AG20443 (cell line): ENCODE measurements at places on chromosomes 7 and 10.

DNA sequence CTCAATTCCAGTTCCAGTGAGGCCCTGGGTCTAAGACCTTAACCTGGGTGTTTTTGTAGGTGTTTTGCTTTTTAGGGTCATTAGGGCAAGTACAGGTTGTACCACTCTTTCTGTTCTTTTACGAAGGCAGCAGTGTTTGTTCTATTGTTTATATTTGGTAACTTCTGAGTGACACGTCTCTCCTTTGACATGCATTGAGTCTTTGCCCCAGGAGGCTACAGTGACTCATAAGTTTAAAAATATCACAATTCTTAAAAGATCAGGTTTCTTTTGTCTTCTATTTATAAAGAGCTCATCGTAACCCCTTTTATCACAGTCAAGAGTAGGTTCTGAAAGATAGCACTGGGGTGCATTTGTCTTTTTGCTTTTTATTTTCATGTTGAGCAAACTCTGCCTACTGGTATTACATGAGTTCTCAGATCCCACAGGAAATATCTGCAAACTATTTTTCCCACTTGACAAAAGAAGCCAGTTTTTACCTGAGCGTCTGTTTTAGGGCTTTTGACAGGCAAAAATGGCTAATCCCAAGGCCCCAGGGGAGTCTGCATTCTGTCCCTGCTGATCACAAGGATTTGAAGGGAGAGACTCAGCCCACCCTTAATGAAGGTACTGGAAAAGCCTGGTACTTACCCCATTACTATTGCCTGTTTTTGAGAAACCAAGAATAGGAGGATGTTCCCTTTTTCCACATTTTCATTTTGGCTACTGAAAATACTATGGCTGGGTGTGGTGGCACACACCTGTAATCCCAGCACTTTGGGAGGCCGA lies 7.9 kb downstream of the NUDT13 start:
- DNase-seq: no peak

GRCh38 chr10:109773288-109774120 lies 149.8 kb downstream of the XPNPEP1 start:
- peak; percentile 35 for DNase-seq

DNA sequence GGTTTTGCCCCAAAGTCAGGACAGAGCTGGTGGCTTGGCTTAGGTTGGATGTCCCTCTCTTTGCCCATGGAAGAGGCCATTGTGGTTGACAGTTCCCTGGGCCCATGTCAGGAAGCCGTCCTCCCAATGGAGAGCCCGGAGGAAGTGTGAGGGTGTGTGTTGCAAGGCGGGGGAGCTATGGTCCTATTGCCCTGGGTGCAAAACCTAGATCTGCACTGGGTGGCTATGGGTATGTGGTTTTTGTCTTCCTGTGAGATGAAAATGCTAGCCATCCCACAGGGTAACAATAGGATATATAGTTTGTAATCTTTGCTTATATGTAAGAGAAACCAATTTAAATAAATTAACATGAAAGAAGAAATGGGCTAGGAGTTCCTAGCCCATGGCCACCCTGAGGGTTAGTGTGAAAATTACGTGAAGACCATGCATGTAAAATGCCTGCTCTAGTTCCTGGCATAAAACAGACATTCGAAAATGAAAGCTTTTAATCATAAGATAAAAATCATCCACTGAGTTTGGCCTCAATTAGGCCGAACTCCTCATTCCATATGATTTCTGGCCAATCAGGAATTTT lies 189.2 kb downstream of the PLPP4 start:
- no peak for DNase-seq

DNA sequence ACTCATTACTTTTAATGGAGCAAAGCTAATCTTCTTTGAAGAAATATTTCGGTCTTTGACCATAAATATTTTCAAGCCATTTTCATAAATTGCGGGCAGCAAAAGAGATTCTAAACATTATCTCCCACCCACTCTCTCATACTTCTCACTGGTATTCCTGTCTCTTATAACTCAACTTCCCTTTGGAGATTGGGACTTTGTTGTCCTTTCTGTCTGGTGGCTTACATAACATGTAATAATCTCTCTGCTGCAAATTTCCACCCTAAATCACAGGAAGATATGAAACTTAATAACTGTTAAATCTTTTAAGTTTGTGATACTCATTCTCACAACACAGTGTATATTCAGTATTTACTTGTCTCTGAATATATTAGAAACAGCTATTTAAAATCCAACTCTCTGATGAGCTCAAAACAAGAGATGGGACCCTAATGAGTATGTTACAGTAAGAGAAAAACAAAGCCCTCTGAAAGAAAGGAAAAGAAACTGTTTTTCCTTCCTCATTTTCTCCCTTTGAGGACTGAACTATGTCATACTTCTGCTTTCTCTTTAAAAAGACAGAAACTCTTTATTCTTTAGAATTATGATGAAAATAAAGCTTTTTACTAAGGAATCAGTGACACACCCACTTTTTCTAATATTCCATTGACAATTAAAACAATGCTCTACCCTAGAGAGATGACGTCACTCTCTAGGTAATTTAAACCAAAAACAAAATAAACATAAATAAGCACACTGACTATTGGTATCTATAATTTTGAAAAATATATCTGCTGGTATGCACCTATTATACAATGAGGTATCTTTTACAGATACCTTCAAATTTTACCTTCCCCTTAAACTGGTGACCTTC lies 14.7 kb downstream of the CALCR start:
- DNase-seq: no peak

GRCh38 chr10:67836488-67836887 lies 1.5 kb downstream of the DNAJC12 start:
- no peak for DNase-seq

DNA sequence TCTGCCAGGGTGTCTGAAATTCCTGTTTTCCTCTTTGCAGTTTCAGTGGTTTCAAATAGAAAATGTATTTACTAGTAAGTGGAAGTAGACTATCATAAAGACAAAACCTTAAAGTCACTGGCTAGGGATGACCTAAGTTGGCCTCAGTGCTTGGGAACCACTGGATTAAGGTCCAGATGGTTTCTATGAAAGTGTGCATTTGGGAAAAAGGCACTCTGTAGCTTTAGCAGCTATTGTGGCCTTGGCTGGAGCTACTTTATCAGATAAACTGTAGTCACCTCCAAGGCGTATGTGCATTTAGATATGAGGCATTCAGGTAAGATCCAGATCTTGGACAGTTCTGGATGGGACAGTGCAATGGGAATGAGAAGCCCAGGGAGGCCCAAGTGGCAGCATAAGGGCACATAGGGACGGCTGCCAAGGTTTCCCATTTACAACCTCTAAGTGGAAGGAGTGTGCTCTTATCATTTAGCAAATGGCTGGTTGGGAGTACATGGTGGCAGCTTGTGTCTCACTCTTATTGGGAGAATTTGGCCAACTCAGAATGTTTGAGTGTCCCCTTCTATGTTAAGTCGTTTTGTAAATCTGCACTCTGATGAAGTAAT lies 185.6 kb downstream of the LRMDA start:
- DNase-seq: no peak

GRCh38 chr10:122047560-122047959 lies 58.6 kb downstream of the TACC2 start:
- DNase-seq: no peak

DNA sequence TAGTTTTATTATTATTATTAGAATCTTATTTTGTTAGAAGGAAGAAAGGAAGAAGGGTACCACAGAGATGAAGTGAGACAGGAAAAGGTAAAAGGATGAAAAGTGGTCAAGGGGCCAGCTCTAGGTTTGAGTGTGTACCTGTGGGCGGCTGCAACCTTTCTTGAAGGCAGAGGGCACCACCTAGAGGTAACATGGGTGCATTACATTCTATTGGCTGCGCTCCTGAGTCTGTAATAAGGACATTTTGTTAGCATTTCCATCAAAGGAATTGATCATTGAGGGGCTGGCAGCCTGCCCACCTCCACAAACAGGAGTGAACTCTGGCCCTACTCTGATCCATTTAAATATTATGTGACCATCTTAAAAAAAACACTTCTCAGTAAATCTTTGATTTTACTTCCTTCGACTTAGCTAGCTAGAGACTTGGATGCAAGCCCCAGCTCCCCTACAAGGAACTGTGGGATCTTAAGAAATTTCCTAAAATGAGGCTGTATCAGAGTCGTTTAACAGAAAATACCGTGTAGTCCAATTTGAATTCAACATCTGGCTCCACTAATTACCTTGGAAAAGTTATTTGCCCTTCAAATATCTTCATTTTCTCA lies 610.4 kb downstream of the IPMK start:
- peak; percentile 52 for DNase-seq

DNA sequence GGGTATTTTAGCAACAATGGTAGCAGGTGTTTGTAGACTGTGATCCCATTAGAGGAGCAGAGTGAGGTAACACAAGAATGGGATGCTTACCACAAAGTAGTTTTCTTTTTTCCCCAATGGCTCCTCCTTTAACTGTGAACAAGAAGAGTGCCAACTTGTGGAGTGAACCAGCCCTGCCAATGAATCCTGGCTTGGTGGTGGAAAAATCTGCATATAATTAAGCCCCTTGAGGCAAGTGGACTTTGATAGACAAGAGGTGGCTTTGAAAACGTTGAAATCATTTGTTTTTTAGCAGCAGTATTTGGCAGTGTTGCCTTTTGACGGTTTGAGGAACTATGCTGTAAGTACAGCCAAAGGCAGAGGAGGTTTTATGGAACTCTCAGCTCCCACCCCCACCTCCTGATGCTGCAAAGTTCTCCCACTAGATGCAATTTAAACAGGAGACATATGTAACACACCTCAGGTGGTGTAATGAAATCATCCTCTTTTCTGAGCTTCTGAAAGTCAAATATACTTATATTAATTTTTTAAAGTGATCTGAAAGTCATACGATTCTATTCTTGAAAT lies 295.6 kb downstream of the DPP6 start:
- DNase-seq: no peak
